ENCODE measurements at places on chromosomes 13 and 19.

DNA sequence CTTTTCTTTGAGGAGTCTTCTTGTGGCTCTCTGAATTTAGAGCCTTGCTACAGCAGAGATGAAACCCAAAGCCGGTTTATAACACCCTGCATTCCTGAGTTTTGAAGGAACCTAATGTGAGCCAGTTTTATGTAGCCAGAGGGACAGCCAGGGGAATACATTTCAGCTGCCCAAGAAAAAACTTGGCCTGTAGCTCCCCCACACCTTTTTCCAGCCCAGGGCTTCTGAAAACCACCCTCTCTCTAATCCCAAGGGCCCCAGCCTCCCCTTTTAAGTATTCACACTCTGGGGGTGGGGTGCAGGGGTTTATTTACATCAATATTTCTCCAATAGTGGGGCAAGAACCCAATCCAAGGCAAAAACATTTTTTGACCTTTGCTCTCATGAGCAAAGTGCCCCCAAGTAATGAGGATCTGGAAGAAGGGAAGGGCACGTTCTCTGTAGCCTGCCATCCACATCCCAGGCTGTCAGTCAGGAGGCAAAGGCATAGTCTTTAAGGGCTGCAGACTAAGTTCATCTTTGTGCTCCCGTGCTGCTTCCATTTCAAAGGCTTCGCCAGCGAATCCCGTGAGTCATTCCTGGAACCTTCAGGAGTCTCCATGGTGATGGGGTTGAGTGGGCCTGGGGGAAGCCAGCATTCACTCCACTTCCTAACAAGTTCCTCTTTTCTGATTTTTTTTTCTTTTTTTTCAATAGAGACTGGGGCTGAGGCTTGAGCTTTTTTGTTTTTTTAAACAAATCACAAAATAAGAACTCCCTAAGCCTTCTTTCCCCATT, 33.2 kb upstream of the MEDAG start:
- peak; percentile 50 for DNase-seq

DNA sequence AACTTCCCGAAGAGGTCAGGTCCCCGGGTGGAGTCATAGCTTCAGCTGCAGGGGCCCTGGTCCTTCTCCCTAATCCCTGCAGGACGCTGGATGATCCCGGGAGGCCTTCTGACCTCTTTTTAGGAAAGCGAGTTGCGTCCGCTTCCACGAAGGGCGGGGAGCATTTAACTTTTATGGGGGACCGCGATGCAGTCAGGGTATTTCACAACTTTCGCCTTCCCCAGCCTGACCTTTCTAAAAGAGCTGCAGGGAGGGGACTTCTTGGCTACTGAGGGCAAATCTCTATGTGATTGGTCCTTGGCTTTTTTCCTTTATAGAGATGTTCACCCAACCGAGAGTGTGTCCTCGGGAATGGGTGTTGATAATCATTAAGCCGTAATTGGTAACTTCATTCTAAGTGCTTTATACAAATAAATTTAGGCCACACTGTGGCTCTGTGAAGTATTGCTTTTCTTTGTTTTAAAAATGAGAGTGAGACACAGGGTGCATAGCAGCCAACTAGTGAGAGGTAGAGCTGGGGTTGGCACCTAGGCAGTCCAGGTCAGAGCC, 778 bp downstream of the ZNF230 start:
- peak; percentile 20 for DNase-seq

DNA sequence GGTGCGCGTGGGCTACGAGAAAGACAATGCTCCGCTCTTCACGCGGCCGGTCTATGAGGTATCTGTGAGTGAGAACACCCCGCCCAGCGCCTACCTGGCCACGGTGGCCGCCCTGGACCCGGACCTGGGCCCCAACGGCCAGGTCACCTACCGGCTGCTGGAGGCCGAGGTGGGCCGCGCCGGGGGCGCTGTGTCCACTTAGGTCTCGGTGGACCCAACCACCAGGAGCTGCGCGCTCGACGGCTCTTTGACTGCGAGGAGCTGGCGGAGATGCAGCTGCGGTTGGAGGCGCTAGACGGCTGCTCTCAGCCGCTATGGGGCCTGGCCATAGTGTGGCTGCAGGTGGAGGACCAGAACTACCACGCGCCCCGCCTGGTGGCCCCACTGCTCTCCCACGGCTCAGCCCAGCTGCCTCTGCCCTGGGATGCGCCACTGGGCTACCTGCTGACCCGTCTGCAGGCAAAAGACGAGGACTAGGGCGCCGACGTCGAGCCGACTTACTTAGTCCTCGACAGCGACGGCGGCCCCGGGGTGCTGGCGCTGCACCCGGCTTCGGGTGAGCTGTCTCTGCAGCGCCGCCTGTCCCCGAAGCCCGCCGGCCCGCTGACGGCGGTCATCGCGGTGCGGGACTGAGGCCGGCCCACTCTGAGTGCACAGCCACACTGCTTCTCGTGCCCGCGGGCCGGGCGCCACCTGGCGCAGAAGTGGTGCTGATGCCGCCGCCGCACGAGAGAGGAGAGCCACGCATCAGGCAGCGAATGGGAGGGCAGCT, 173.0 kb downstream of the OLFM4 start:
- no peak for DNase-seq

- DNase-seq = no peak
These were observed 7.1 kb downstream of the SMAD9 start for GRCh38 chr13:36912973-36913372.

GRCh38 chr13:73000027-73000674, 58.7 kb upstream of the KLF5 start:
- DNase-seq = peak; percentile 90

- no peak for DNase-seq
These were observed 1.3 kb downstream of the FAM174C start for GRCh38 chr19:1276628-1277022.

DNA sequence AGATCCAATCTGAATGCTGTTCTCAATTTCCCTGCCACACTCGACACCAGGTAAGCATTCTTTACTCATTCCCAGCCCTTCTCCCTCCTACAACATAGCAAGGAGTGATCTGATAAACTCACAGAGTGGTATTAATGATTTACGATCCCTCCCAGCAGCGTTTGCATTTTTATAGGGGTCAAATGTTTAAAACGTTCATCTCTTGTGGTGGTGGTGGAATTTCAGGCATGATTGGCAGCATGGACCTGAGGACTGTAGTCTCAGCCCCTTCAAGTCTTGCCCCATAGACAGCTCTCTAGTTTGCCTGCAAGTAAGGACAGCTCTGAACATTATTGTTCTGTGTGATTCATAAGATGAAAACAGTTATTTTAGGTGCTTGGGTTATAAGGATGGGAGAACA, 565.7 kb downstream of the EFNB2 start:
- DNase-seq = no peak

DNA sequence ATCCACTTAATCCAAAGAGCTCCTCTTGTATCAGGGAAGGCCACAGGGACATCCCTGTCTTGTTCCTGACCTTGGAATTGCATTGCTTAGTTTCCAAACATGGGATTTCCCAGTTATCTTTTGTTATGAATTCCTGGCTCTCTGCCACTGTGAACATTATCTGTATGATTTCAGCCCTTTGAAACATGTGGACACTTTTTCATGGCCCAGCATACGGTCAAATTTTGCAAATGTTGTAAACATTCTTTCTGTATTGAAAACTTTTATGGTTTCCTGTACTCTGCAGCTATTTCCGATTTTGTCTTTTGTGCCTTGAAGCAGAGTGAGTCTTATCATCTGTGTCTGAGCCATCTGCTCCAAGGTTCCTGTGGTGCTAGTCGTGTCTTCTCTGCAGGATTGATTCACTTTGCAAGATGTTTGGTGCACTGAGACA, 4.5 kb upstream of the CFAP97D2 start:
- no peak for DNase-seq

DNA sequence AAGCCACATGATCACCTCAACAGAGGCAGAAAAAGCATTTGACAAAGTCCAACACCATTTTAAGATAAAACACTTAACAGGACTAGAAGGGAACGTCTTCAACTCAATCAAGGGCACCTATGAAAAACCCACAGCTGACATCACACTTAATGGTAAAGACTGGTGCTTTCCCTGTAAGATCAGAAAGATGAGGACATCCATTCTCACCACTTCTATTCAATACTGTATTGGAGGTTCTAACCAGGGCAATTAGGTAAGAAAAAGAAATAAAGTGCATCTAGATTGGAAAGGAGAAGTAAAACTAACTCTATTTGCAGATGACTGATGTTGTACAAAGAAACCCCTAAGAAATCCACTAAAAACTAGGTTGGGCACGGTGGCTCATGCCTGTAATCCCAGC, 11.2 kb upstream of the AKAP8 start:
- no peak for DNase-seq

DNA sequence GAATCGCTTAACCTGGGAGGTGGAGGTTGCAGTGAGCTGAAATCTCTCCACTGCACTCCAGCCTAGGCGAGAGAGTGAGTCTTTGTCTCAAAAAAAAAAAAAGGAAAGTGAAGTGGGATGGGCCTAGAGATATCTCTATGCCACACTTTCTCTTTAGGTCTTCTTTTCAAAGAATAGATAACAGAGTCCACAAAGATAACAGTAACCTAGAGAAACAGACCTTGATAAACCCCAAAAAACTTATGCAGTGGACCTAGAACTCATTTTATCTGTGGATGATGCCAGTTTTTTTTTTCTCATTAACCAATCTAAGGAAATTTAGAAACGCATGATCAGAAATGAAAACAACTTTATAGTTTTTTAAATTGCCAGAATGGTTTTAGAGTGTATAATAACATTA, 227.4 kb downstream of the LHFPL6 start:
- DNase-seq = no peak

DNA sequence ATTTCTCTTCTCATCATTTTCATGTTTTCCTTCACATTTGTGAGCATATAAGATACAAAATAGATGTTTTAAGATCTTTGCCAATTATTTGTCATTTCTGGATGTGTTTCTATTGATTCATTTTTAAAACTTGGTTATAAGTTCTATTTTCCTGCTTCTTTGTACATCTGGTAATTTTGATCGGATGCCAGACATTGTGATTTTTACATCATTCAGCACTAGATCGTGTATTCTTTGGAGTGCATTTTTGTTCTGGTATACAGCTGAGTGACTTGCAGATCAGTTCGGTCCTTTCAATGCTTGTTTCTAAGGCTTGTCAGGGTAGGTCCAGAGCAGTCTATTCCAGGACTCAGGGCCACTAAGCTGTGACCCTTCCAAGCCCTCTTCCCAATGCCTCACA, 198.2 kb downstream of the KLF12 start:
- DNase-seq = no peak

- DNase-seq = no peak
These were observed 25.8 kb downstream of the PRKD2 start for GRCh38 chr19:46691104-46691503.

- peak; percentile 92 for DNase-seq
These were observed 12.8 kb downstream of the LTBP4 start for GRCh38 chr19:40613690-40614621.

DNA sequence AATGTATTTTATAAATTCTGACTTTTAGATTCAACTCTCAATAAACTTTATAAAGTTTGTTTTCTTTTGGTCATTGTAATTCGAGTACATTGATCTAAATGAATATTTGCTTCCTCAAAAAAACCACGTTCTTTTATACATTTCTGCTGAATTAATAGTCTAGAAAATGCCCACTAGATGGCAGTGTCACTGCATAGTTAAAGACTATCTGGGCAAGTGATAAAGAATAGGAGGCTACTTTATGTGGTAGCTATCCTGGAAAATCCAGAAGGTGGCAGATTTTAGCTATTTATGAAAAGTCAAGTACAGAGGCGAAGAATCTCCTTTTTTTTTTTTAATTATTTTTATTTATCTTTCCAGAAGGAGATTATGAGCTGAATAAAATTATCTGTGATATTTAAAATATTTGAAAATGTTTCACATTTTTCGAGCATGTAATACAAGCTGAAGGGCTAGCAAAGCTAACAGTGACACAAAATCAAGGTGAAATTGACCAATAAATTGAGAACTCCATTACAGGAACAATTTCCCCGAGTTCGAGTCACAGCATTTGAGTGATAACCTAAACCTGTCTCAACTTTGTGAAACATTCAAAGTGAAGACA, 221.8 kb downstream of the OLFM4 start:
- peak; percentile 76 for DNase-seq

GRCh38 chr13:103188713-103189326, 122.6 kb upstream of the SLC10A2 start:
- DNase-seq = peak; percentile 47
